ENCODE measurements at places on chromosomes 1 and 21. TPM values are rescaled to one million over a fixed set of nuclear protein-coding genes. Genes with fewer than 3 reads are reported as not detected.

DNA sequence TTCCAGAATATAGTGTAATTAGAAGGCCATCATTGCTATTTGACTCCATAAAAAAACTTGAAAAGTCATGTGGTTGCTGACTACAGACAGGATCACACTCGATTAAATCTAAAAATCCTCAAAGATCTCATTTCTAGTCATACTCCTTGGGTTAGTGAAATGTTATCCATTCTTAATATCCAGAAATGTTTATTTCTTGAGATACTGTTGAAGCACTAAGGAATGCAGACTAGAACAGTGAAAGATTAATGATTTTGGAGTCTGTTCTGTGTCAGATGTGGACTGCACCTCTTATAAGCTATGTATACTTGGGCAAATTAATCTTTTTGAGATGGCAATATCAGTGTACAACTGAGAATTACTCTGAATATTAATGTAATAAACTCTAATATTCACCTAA is 65.1 kb downstream of the ADSS2 start:
- no peak for DNase-seq

WASF2 gene
- total RNA-seq: 20.7 TPM

ENAH gene
- 50.5 TPM for total RNA-seq

DNA sequence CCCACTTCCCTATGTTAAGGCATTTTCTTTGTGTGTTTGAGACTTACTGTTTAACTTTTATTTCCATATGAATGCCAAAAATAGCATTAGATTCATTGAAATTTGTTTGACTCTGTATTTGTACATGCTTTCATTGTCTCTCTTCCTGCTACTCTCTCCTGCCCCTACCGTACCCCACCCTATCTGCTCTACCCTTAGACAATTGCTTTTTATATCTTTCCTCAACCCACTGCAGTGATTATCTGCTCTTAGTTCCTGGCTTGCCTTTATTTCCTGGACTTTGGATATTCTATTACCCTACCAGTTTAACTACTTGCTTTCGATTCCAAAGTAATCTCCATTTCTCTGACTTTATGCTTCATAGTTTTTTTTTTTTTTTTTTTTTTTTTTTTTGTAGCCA is 10.5 kb downstream of the RAVER2 start:
- no peak for DNase-seq

- no peak for DNase-seq
Measured at GRCh38 chr1:45876000-45876617, 72.7 kb downstream of the MAST2 start.

GRCh38 chr1:3313576-3313950 is 140.9 kb upstream of the ARHGEF16 start:
- DNase-seq: peak; percentile 93

JAK1 gene
- 122 TPM for total RNA-seq

TPRG1L gene
- 30.0 TPM for total RNA-seq

PCP4L1 gene
- 0.59 TPM for total RNA-seq

CHAF1B gene
- 0.33 TPM for total RNA-seq

CNR2 gene
- total RNA-seq: 0.04 TPM

DNA sequence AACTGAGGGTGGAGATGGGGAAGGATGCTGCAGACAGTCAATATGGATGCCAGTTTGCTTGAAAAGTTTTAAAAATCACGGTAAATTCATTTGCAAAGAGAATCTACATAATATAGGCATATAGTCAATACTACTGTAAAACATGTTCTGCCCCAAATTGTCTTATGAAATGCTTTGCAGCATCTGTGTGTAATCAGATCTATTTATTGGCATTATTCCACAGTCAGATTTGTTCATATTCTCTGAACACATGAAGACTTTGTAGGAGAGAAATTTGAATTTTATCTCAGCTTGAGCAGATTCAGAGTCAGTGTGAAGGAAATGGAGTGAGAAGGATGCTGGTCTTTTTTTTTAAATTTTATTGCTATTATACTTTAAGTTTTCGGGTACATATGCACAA is 88.5 kb downstream of the PLPPR4 start:
- DNase-seq: no peak

GRCh38 chr21:37000381-37000780 is 6.1 kb upstream of the RIPPLY3 start:
- no peak for DNase-seq

EFHD2 gene
- total RNA-seq: 13.7 TPM

- DNase-seq: no peak
Measured at GRCh38 chr1:114320586-114320985, 166.9 kb upstream of the SYT6 start.

CTSK gene
- total RNA-seq: 9.4 TPM

LMOD1 gene
- total RNA-seq: 42.2 TPM

DNA sequence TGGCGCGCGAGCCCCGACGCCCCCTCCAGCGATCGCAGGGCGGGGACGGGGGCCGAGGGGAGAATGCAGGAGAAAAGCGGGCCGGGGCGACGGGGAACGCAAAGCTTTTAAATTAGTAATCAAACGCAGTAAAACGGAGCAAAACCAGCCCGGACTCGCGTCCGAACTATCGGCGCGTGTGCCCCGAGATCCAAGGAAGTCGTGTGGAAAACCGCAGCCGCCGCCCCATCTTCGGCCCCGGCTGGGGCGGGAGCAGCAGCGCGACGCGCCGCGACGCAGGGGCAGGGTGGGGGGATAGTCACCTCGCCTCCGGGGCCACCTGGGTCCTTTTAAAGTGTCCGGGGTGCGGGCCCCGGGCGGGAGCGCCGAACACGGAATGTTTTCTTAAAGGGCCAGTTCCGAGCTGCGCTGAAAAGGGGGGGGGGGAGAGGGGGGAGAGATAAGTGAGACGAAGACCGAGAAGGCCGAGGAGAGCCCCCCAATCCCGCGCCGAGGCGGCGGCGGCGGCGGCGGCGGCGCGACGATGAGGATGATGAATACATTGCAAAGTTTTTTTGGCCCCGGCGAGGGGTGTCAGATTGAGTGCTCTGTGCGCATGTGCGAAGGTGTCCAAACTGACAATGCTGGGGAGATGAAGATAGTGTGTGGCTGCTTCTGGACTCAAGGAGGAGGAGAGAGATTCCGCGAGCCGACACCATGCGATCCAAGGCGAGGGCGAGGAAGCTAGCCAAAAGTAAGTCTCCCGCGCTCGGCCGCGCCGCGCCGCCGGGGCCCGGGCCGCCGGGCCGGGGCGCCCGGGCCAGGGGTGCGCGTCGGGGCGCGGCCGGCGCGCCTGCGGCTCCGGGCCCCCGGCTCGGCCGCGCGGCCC is at the start of gene PRDM16:
Gene PRDM16 (plus strand): TSS at position 640 of the 868 bp plus-strand sequence. CDS start 57 bp downstream, at position 697.
- DNase-seq: no peak

GRCh38 chr1:7752512-7753417 is 18.3 kb upstream of the VAMP3 start:
- DNase-seq: peak; percentile 73

- DNase-seq: no peak
Measured at GRCh38 chr1:178353524-178353923, 143.2 kb downstream of the CLEC20A start.

- DNase-seq: no peak
Measured at GRCh38 chr1:25906644-25907300, 553 bp upstream of the STMN1 start.

GRCh38 chr1:114729782-114730181 is 13.2 kb upstream of the NRAS start:
- DNase-seq: no peak

GRCh38 chr1:233016798-233017197 is 66.4 kb downstream of the NTPCR start:
- DNase-seq: no peak

CYP4X1 gene
- 2.2 TPM for total RNA-seq

- no peak for DNase-seq
Measured at GRCh38 chr21:38806942-38807284, 1.2 kb downstream of the ETS2 start.

DNA sequence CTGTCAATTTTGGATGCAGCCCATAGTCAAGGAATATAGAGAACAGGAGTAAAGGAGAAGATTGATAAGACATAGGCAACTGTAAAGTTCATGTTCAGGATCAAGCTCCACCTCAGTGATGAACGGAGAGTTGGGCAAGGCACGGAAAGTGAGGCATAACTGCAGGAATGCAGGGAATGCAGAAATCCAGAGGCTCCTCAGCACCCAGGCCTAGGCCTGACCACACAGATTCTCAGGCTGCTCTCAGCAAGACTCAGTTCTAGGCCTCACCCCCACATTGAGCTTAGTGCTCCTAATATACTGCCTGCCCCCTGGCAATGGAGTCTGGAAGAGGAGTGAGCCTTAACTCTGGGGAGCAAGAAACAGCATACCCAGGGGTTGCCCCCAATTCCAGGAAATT is 36.3 kb upstream of the S1PR1 start:
- DNase-seq: no peak

DNA sequence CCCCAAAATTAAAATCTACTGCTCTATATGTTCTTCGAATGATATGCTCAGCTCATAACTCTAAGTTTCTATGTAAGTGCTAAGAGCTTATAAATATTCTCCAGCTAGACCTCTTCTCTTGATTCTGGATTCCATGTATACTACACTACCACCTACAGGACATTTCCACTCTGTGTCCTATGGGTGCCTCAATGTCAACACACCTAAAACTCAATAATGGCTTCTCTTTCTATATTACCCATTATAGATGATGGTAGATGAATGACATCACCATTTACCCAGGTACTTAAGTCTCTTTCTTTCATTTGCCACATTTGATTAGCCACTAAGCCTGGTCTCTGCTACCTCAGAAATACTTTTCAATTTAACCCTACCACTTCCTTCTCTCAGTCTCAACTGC is 41.3 kb downstream of the TBX19 start:
- no peak for DNase-seq

SLFNL1 gene
- total RNA-seq: not detected

KIRREL1 gene
- total RNA-seq: 21.9 TPM

DNA sequence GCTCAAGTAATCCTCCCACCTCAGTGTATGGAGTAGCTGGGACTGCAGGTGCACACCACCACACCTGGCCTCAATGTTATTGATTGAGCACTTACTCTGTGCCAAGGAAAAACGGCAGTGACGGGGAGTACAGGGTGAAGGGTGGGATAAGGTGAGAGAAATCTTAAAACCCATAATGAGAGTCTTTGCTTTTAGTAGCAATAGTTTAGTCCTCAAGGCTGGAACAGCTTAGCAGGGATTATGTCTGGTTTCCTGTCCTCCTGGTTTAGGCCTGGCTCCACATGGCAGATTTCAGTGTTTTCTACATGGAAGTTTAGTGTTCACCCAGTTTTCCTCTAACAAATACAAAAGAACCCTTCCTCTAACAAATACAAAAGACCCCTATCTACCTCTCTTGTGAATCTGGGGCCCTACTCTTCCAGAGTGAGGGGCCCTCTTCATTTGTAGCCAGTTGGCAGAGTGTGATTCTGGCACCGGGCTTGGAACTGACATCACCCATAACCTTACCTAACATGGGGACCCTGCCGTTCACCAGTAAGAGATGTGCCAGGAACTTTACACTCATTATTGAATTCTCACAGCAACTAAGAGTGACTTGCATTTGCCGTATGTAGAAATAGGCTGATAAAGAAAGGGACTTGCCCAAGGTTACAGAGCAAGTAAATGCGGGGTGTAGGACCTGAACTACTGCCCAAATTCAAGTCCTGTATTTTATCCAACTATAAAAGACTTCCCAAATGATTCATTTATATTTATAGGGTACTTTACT is 6.9 kb downstream of the ZNF691 start:
- DNase-seq: no peak

EIF2D gene
- total RNA-seq: 30.4 TPM

- no peak for DNase-seq
Measured at GRCh38 chr1:170271430-170272161, 125.8 kb downstream of the NTMT2 start.

GRCh38 chr1:43432171-43432860 is 21.4 kb downstream of the HYI start:
- no peak for DNase-seq

MPL gene
- 0.39 TPM for total RNA-seq

DNAJB4 gene
- total RNA-seq: 60.9 TPM

- DNase-seq: no peak
Measured at GRCh38 chr21:41593051-41593759, 85.2 kb upstream of the TMPRSS2 start.

DNA sequence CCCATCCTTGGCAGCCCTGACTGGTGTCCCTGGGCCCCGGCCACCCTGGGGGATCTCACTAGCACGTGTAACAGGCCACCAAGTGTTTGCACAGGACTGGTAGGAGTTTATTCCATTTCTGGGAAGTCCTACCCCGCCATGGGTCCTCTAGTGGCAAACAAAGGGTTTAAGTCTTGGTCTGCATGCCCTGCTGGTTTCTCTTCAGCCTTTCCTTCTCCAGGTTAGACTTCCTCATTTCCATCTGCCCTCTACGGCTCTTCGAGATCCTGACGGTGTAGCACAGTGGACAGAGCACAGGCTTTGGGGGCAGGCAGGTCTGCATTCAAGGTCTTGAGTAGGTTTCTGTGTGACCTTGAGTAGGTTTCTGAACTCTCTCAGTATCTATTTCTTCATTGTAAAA is 2.8 kb downstream of the AGTRAP start:
- DNase-seq: no peak

DNA sequence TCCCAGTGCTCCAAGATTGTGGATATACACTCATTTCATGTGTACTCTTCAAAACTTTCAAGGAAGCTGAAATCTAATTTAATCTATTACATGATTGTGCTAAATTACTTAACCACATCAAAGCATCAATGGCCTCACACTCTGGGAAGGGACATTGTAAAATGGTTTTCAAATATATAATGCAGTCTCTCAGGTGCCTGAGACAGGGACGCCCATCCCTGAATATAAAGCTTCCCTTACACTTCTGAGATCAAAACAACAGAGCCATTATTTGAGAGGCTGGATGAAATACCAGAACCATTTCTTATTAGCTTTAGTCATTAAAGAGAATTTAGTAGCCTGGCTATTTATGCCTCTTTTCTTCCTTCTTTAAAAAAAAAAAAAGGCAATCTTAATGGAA is 259.2 kb upstream of the NFIA start:
- no peak for DNase-seq

All from right atrium auricular region (tissue), 2 donors.